ENCODE measurements at places on chromosomes 3 and 15.

DNA sequence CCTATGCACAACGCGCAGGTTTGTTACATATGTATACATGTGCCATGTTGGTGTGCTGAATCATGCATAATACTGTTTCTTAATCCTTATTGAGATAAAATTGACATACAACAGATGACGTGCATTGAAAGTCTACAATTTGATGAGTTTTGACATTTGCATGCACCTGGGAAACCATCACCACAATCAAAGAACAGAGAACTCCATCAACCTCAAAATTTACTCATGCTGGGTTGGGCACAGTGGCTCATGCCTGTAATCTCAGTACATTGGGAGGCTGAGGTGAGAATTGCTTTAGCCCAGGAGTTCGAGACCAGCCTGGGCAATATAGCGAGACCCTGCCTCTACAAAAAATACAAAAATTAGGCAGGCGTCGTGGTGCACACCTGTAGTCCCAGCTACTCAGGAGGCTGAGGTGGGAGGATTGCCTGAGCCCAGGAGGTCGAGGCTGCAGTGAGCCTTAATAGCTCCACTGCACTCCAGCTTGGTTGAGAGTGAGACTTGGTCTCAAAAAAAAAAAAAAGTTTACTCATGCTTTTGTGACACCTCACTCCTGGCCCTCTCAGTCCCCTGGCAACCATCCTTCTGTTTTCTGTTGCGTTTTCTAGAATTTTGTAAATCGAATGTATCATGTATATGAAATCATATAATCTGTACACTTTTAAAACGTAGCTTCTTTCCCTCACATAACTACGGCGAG is 56.6 kb downstream of the BHLHE40 start:
- DNase-seq = peak; percentile 33

GRCh38 chr3:156812521-156813335 is 13.4 kb upstream of the LEKR1 start:
- DNase-seq = peak; percentile 68

- DNase-seq = peak; percentile 48
These were observed 77.0 kb upstream of the PRR23C start for GRCh38 chr3:139121513-139122220.

GRCh38 chr3:175355801-175356335 is 496.7 kb downstream of the NAALADL2 start:
- DNase-seq = no peak

DNA sequence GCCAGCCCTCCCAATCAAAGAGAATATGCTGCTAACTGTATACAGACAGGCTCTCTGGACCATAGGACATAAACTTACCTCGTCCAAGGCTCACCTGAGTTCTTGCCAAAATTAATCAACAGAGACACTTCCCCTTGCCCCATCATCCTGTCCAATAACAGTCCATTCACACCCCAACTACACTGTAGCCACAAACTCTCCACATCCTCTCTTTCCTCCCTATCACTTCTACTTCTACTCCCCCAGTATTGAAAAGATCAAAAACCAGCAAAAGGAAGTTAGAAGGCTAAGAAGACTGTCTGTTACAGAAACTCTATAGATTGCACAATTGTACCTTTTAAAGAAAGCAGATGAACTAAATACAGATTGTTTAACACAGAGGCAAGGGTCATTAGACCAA is 133.5 kb upstream of the STT3B start:
- DNase-seq = no peak

- DNase-seq = peak; percentile 55
These were observed 78.2 kb downstream of the ATG7 start for GRCh38 chr3:11350374-11350773.

- DNase-seq = no peak
These were observed 49.8 kb upstream of the ARL8B start for GRCh38 chr3:5072100-5072816.

- peak; percentile 60 for DNase-seq
These were observed 2.4 kb upstream of the POPDC2 start for GRCh38 chr3:119662604-119663373.

GRCh38 chr15:41561104-41561776 is 2.2 kb downstream of the TYRO3 start:
- DNase-seq = no peak

DNA sequence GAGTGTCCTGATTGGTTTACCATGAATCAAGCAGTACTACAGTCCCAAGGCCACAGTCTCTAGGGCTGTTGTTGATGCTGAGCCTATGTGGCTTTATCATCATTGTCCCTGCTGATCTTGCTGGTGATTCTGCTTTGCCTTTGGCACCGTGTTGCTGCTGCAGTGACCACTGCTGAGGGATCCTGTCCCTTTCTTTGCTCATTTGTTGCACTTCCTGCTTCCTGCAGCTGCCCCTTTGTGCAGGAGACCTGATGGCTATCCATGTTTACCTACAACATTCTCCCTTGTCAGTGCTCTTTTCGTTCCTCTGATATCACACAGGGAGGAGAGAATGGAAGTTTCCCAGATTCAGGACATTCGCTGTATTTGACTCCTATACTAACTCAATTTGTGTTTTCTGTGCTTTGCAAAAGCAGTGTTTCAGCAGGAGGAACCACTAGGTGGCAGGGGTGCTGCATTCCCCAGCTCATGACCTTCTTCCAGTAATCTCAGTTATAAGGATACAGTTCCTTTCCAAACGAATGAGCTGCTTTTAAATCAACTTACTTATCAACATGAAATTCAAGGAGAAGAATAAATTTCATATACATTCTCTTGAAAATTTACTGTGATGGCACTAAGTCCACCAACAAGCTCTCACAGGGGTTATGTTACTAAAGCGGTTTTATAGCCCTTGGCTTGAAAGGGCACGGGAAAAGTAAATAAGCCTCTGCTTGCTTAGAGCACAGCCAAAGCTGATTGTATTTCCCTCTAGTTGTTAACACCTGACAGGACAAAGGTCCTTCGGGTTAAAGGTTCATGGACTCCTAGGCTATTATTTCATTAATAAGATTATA is 9.7 kb upstream of the THUMPD3 start:
- peak; percentile 82 for DNase-seq

- DNase-seq = no peak
These were observed 7.1 kb upstream of the P3H2 start for GRCh38 chr3:190127797-190128196.

DNA sequence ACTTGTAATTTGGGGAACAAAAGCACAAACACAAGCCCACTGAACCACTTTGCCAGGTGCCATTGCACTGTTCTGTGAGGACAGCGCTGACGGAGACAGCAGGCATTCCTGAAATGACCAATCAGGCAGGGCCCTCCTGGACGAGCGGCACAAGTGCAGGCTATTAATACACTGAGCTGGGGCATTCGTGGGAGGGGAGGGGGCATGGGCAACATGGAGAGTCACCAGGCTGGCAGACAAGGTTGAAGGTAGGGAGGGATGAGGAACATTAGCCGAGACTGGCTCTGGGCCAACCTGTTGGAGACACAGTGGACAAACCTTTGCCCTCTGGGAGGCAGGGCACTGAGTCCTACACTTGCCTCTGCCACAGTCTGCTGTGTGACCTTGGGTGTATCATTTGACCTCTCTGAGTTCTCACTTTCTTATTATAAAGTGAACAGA is 45.6 kb downstream of the NOX5 start:
- DNase-seq = no peak

GRCh38 chr3:25962255-25962654 is 172.4 kb downstream of the OXSM start:
- no peak for DNase-seq

DNA sequence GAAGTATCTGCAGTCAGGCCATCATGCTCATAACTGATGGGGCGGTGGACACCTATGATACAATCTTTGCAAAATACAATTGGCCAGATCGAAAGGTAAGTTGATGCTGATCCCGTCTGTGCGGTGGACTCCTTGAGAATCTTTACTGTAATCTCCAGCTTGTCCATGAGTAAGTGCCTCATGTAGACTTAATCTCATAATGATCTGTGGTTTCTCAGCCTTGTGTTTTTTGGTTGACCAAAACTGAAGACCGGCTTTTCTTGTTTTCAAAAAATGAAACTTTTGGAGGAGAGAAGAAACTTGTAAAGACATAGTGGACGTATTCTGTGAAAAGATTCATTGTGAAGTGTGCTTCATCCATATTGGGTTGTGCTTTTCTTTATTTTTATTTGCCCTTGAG is 285.7 kb downstream of the LRTM1 start:
- DNase-seq = no peak

DNA sequence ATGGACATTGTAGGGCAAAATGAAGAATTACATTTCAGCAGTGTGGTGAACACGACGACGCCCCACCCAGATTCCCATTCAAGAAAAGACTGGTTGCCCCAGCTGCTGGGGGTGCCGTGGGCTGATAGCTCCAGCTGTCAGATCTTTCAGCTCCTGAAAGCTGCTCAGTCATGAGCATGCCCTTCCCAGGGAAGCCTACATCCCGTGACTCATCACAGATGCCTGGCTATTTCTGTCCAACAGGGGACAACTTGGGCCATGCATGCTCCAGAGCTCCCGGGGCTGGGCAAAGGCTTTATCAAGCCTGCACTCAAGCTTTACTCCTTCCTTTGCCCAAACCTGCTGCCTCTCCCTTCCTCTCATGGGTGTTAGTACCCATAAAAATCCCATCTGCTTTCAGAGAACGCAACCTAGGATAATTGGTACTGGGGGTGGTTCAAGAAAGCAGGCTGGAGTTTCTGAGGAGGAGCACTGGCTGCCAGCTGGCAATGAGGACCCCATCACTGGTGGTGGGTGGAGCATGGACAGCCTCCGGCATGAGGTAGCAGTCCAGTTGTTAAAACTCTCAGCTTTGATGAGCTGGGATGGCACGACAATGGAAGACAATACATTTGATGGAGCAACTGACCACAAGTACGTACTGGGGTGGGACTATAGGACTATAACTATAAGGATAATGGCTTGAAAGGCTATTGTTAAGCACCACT is 16.4 kb upstream of the ST8SIA2 start:
- DNase-seq = peak; percentile 49

- DNase-seq = no peak
These were observed 227.6 kb downstream of the ZPLD1 start for GRCh38 chr3:102662498-102662772.

DNA sequence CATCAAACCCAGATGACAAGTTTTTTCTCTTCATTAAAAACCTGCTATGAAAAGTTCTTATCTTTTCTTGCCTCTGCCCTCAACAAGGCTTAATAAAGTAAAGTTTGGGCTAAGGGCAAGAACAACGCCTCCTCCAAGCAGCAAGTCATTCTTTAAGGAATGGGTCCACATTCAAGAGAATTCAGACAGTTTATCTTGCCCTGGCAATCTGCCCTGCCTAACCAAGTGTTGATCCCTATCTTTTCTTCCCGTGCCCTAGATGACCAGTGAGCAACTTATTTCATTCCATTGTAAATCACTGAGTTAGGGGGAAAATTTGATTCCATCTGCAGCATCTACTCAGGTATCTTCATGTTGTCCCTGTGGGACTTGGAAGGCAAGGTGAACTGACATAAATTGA is 370.3 kb upstream of the DPPA4 start:
- DNase-seq = no peak

GRCh38 chr15:37112171-37112570 is 11.8 kb upstream of the MEIS2 start:
- DNase-seq = peak; percentile 60

DNA sequence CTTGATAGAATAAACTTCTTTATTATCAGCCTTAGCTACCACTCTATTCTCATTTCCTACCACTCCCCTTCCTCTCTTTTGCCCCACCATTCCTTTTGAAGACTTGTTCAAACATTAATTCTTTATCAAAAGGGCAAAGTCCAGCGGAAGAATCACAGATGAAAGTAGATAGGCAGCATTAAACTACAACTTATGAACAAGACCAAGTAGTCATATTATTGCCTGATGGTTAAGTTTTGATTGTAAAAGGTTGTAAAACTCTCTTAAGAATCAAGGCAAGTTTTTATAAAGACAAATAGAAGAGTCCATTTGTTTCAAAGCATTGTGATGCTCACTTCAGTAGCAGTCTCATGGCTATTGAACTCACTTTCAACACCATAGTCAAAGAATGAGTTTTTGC is 22.4 kb upstream of the TGFBR2 start:
- no peak for DNase-seq

- peak; percentile 90 for DNase-seq
These were observed 4.9 kb upstream of the ALAS1 start for GRCh38 chr3:52193065-52193464.

GRCh38 chr3:37675833-37676596 is 185.7 kb upstream of the CTDSPL start:
- no peak for DNase-seq

Measured in GM23248 (cell line).